Astrocyte (in vitro differentiated cells and primary cell): ENCODE measurements at places on chromosomes 3 and 15. TPM values are rescaled to one million over a fixed set of nuclear protein-coding genes. Genes with fewer than 3 reads are reported as not detected.

DNA sequence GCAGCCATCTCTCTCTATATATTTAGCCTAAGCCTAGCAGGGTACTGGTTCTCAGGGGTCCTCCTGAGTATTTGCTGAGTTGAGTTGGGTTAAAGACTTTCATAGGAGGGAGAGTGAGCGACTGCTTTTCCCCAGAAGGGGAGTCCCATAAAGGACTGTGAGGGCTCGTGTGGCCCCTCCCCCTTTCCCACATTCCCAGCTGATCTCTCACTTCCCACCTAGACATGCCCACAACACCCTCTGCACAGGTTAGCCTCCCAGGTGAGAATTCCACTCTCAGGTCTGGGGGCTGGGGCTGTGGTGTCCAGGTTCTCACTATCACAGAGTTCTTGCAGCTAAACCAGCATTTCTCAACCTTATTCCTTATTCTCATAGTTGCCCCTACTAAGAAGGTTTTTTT is 15.8 kb downstream of the EPHB1 start:
- no peak for DNase-seq

Gene STARD5
- total RNA-seq, result 5.5 and 5.8 TPM in 2 replicates

- DNase-seq, result no peak
Measured at GRCh38 chr3:41674449-41674848, 287.5 kb downstream of the ULK4 start.

GRCh38 chr3:76300746-76301145 is 515.4 kb upstream of the ZNF717 start:
- no peak for DNase-seq

- no peak for DNase-seq
Measured at GRCh38 chr15:39565851-39566250, 15.0 kb upstream of the THBS1 start.

- DNase-seq, result peak; percentile 42
Measured at GRCh38 chr3:30578986-30579579, 27.3 kb upstream of the TGFBR2 start.

GRCh38 chr15:69661446-69661845 is 208.8 kb downstream of the RPLP1 start:
- no peak for DNase-seq

GRCh38 chr15:51600114-51600513 is 22.5 kb downstream of the DMXL2 start:
- DNase-seq, result peak; percentile 35

- DNase-seq, result no peak
Measured at GRCh38 chr3:185631508-185632206, 45.6 kb downstream of the SENP2 start.

DNA sequence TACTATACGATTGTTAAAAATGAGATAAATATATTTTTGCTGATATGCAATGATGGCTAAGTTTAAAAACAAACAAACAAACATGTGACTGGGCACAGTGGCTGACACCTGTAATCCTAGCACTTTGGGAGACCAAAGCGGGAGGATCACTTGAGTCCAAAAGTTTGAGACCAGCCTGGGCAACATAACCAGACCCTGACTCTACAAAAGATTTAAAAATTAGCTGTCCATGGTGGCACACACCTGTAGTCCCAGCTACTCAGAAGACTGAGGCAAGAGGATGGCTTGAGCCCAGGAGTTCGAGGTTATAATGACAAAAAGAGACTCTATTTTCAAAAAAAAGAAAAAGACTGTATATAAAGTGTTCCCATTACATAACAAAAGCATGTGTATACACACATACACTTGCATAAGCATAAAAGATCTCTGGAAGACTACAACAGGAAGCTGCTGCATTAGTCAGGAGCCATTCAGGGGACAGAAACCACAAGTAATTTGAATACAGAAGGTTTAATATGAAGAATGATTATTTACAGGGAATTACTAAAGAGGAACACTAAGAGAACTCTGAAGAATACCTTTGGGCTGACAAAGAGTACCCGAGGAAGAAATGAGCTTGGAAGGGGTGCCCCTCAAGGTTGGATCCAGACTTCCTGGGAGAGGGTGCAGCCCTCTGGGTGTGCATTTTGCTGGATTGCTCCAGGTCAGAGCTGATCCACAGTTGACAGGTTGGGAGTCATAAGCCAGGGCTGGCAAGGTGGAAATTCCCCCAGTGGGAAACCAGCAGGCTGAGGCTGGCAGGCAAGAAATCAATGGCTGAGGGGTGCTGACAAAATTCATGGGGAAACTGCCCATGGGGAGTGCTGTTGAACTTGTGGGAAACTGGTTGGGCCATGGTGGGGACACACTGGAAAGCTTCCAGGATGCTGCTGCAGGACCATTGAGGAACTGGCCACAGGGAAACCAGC is 9.3 kb upstream of the TM4SF18 start:
- DNase-seq, result peak; percentile 94

Gene GOLGA8G
- 0.31 TPM in 1 of 2 replicates, not detected in the other for total RNA-seq

DNA sequence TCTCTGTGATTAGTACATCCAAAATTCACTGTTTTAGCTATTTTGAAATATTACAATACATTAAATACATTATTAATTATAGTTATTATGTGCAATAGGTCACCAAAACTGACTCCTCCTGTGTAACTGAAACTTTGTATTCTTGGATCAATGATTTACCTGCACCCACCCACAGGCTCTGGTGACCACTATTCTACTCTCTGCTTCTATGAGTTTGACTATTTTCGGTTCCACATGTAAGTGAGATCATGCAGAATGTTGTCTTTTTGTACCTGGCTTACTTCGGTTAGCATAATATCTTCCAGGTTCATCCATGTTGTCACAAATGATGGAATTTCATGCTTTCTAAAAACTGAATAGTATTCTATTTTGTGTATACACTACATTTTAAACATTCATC is 43.8 kb downstream of the SLC2A2 start:
- no peak for DNase-seq
